ENCODE measurements at places on chromosomes 7 and 10.

DNA sequence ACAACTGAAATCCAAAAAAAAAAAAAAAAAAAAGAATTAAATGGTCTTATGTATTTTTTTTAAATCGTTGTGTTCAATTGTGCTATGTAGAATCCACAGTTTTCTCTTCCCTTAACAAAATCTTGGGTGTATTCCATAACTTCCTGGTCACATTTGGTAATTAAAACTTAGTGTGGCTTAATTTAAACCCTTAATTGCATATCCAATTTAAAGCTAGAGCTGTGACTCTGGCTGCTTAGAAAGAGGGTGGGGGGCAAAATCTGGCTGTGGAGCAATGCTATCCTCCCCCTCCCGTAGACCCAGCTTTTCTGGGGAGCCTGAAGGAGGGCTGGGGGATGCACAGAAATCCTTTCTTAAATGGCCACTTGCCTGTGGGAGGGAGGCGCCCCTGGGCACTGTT lies 695.1 kb downstream of the INHBA start:
- DNase-seq: no peak

DNA sequence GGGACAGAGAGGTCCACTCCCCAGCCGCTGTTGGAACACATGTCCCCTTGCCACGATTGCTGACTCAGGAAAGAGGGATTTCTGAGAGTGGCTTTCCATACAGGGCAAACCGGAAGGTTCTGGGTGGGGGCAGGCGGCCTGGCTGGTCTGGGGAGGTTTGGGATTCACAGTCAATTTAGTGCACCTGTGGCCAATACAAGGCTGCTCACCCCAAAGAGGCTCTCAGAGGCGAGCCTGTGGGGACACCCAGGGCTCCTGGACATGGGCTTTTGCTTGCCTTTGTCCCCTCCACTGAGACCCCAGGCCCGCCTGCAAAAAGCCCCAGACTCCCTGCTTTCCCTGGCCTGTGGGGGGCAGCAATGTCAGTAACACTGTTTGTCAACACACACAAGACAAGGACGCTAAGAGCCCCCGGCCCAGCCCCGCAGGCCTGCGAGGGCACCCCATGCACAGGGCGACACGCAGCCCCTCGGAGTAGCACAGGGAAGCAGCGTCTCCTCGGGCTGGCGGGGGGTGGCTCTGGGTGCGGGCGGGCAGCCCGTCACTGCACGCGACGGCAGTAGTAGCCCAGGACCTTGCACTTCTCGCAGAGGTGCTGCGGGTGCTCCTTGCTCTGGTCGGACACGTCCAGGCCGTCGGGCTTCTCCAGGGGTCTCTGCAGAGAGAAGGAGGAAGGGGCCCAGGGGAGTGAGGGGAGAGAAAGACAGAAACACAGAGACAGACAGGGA lies 38.7 kb downstream of the PPIF start:
- no peak for DNase-seq

DNA sequence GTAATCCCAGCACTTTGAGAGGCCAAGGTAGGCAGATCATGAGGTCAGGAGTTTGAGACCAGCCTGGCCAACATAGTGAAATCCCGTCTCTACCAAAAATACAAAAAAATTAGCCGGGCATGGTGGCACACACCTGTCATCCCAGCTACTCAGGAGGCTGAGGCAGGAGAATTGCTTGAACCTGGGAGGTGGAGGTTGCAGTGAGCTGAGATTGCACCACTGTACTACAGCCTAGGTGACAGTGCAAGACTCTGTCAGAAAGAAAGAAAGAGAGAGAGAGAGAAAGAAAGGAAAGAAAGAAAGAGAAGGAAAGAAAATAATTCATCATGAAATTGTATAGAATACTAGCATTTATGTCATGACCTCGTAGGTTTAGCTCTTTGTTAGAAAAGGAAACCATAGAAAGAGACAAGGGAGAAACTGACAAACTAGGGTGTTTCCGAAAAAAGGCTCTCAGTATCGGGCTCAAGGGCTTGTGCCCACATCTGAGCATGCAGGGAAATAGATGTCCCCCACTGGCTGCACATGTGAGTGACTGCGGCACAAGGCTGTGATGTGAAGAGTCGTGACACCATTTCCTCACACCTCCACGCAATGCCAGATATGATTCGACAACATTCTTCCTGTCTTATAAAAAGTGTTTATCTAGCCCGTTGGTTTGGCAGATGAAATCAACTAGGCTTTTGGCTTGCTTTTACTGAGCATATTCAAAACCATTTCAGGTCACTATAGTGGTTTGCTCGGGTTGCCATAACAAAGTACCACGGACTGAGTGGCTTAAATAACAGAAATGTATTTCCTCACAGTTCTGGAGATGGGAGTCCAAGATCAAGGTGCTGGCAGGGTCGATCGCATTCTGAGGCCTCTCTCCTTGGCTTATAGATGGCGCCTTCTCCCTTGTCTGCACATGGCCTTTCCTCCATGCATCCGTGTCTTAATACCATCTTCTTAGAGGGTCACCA lies 2.0 kb downstream of the SRGN start:
- peak; percentile 67 for DNase-seq

GRCh38 chr10:3148994-3149393 lies 23.6 kb downstream of the PITRM1 start:
- DNase-seq: no peak

DNA sequence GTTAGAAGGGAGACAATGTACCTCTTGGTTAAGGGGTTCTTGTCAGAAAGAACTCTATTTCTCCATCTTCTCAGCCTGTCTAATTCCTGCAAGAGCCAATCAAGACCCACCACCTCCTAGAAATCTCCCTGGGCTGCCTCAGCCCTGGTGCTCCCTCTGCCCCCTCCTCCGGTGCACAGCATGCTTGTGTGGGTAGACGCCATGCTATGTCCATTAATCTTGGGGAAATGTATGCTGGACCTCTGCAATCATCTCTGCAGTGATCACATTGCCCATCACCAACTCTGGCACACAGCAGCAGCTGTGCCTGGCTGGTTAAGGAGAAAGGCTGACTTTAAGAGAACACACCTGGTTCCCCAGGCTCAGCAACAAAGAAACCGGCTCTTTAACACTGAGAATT lies 37.3 kb downstream of the SH3PXD2A start:
- DNase-seq: no peak

- no peak for DNase-seq
Measured at GRCh38 chr10:48450741-48451466, 144.4 kb downstream of the MAPK8 start.

- no peak for DNase-seq
Measured at GRCh38 chr10:18723801-18724200, 64.6 kb downstream of the ARL5B start.

DNA sequence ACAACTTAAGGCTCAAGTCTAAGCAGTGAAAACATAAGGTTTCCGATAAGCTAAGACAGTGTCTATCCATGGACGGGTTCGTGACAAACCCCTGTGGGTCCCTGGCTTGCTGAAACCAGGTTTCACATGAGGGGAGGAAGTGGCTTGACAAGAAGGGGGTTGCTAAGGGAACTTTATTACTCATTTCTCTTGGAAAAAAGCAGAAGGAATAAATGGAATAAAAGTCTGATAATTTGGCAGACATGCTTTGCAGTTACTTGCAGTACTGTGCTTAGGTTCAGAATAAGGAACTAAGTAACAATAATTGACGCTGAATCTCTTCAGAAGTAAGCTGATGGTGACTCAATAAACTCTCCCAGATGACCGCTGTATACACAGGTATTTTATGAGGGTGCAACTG lies 34.7 kb downstream of the RBM17 start:
- no peak for DNase-seq

Measured in pons (tissue), 1 donor.